A549 (cell line): ENCODE measurements at places on chromosomes 12 and 14. TPM values are rescaled to one million over a fixed set of nuclear protein-coding genes. Genes with fewer than 3 reads are reported as not detected.
A peak's percentile ranks its signal among the peaks of the same experiment; 100 is the strongest.

The PMEL gene
- polyA plus RNA-seq, result 0.71 to 1.4 TPM (median 1.0 TPM) in 3 replicates

The TAS2R46 gene
- polyA plus RNA-seq, result 0.10 to 0.11 TPM in 2 of 3 replicates, not detected in the other

- no peak for DNase-seq
Observed at GRCh38 chr14:81511111-81511904, 22.3 kb downstream of the SEL1L start.

GRCh38 chr14:78173346-78174035 lies 3.3 kb downstream of the NRXN3 start:
- DNase-seq, result no peak

DNA sequence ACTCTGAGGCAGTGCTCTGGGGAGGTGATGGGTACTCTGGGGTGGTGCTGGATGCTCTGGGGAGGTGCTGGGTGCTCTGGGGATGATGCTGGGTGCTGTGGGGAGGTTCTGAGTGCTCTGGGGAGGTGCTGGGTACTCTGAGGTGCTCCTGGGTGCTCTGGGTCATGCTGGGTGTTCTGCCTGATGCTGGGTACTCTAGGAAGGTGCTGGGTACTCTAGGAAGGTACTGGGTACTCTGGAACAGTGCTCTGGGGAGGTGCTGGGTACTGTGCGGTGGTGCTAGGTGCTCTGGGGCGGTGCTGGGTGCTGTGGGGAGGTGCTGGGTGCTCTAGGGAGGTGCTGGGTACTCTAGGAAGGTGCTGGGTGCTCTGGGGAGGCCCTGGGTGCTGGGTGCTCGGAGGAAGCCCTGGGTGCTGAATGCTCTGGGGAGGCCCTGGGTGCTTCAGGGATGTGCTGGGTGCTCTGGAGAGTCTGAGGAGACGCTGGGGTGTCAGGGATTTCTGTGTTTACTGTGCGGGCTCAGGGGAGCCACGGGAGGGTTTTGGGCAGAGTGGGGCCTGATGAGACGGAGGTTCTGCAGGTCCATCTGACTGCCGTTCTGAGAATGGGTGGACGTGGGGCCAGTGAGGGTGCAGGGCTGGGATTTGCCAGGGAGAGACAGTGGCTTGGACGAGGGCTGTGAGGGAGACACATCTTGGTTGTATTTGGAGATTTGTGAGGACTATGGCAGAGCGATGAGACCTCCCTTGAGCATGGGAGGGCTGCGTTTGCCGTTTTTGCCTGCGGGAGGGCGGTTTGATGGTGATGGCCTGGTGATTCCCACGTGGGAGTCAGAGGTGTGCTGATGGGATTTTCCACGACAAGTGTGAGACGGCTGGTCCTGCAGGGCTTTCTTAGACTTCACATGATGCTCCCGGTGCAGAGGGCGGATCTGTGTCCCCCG lies 30.0 kb downstream of the MMP17 start:
- DNase-seq, result no peak

DNA sequence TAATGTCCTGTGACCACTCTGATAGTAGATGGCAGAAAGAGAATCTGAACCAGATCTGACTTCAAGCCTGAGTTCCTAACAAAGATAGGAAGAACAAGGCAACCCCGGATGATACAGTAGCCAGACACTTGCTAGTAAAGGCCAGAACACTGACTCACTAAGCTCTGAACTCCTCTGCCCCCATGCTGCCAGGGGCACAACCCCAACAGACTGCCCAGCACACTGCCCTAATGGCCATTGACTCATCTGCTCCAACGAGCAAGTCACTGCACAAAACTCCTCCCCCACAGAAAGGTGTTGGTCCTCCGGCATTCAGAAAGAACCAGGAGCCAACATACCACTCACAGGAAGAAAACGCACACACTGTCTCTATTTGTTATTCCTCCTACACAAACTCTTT lies 179.6 kb upstream of the NUDT4 start:
- peak; percentile 19 for DNase-seq

DNA sequence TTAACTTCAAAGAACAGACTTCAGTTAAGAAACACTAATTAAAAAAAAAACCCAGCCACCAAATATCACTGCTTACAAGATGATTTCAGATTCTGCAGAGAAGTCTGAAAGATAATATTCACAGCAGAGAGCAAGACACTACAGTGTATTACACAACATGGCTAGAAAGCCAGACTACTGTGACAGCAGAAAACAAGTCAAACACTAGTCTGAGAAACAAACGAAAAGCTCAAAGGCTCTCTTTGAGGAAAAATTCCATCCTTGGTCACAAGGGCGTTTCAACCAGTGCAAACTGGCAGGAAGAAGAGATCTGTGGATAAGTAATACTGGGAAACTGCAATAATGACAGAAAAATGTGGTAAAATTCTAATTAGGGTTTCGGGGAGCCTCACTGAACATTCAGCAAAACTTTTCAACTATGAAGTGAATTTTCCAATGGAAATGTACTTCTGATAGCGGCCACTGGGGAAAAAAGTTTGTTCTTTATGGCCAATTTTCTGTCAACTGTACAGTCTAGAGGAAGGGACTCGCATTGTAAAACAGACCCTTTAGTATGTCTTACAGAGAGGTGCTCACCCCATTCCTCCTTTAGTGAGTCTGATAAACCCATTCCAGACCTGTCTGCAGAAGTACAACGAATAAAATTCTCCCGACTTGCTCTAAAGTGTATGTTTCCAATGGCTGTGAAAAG lies 50.4 kb downstream of the ACADS start:
- no peak for DNase-seq
